Myocyte (in vitro differentiated cells): ENCODE measurements at places on chromosomes 3 and 15.

DNA sequence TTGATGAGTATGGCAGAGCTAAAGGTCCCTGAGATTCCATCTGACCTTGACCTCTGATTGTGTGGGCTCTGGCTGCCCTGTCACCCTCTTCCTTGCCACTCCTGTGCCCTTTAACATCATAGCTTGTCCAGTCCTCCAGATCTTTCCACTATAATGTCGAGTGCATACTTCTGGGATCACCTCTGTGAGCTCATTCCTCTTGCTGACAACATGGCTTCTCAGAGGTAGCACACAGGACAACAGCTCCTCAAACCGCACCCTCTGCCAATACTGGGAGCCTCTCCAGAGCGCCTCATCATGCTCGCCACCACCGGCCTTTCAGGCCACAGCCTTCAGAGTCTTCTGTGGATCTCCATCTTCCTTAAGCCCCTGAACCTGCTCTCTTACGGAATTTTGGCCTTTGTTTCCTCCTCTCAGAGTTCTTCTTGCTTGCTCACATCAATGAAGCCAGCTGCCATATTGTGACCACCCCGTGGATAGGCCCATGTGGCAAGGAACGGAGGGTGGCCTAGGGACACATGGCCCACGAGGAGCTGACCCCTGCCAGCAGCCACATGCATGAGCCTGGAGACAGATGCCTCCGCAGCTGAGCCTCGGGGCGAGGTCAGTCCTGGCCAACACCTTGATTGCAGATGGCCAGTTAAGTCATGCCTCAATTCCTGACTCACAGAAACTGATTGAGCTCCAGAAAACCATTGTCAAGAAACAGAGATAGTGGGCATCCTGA lies 31.1 kb downstream of the PLA2G4D start:
- no peak for DNase-seq

DNA sequence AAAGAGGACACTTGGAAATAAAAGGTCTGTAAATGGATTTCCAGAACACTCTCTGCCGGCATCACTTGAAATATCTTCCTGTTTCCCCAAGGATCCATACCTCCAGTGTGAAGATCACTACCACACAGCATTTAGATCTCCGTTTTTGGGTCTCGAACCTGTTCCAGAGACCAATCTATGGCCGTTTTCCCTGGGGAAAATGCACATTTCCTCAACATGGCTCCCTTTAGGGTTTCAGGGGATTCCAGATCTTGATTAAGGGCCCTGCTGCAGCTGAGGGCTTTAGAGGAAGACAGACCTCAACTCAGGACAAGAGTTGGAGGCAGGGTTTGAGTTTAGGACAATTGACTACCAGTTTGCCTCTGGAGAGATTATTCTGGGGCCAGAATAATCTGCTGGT lies 2.1 kb downstream of the CTSH start:
- DNase-seq, result no peak

DNA sequence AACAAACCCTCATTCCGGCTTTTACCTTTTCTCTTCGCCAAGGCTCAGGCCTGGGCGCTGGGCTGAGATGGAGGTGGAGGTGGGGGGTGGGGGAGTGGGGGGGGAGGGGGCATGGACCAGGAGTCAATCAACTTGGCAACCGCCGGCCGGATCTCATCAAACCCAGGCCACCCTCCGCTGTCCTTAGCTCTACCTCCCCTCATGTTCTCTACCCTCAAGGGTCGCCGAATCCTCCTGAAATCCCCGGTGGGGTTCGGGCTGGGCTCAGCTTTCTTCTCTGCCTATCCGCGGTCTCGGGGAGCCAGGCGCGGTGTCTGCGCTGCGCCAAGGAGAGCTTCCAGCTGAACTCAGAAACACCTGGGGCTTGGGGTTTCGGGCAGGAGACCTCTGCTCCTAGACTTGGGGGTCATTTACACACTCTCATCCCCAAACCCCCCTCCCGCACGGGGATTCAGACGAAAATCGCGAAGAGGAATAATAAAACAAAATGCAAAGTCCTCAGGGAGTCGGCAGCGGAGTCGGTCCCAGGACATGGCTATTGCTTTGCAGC lies 2.5 kb downstream of the ONECUT1 start:
- DNase-seq, result no peak

GRCh38 chr3:42529468-42529867 lies 27.0 kb downstream of the VIPR1 start:
- no peak for DNase-seq

DNA sequence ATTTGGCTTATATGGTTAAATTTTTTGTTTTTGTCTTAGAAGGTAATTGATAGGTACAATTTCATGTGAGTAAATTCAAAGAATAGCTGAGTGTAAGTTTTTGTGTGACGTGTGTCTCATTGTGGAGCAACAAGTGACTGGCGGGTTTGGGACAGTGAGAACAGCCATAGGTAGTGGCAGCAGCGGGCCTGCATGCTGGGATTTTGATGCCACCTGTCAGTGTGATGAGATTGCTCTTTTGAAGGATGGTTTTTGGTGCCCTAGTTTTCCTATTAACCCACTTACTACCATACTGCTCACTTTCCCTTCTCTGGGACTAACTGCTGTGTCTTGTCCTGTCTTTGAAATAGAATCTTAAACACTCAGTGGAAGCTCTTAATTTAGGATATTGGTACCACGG lies 522.6 kb downstream of the NAALADL2 start:
- no peak for DNase-seq

DNA sequence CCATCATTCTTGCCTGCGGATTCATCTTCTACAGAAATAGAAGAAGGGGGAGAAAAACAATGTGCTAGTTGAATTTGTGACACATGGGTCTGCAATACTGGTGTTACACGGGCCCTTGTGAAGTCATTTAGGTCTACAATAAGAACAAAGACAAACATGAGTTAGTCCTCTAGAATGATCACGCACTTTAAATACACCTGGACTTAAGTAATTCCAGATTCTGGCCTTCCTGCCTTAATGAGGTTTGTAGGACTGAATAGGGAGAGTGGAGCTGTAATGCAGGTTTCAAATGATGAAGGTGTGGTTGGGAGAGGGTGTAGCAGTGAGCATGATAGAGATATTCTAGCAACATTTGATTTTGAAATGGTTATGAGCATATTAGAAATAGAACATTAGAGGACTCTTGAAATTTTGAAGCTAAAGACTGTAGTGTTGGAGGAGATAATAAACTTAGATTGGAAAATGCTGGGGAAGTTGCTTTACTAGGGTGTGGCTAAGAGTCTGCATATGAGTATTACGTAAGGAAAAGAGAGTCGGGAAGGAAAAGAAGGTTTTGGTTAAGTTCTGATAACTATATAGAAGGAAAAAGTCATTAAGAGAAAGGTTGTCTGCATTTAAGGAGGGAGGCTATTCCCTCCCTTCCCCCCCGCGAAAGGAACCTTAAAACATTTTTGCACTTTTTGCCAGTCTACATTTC lies 606 bp downstream of the EIF2A start:
- DNase-seq, result no peak

- DNase-seq, result no peak
Measured at GRCh38 chr3:115666920-115667737, 43.8 kb downstream of the GAP43 start.

DNA sequence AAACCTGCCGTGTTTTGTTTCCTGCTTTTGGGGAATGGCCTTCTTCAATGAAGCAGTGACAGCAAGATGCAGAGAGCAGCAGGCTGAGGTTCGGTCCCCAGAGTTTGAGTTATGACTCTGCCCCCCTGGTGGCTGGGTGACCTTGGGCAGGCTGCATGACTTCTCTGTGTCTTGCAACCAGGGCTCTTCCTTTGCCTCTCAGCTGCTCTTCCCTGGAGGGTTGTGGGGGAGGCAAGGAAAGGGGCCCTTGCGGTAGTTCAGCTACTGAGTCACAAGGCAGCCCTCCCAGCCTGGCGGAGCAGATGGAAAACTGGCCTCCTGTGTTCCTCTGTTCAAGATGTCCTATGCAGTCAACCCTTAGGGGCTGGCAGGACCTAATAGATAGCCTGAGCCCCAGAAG lies 17.1 kb downstream of the CTXND1 start:
- DNase-seq, result peak; percentile 24

- DNase-seq, result peak; percentile 58
Measured at GRCh38 chr3:44019736-44020135, 221.9 kb upstream of the TOPAZ1 start.

GRCh38 chr3:10442151-10442795 lies 63.1 kb downstream of the ATP2B2 start:
- DNase-seq, result no peak

DNA sequence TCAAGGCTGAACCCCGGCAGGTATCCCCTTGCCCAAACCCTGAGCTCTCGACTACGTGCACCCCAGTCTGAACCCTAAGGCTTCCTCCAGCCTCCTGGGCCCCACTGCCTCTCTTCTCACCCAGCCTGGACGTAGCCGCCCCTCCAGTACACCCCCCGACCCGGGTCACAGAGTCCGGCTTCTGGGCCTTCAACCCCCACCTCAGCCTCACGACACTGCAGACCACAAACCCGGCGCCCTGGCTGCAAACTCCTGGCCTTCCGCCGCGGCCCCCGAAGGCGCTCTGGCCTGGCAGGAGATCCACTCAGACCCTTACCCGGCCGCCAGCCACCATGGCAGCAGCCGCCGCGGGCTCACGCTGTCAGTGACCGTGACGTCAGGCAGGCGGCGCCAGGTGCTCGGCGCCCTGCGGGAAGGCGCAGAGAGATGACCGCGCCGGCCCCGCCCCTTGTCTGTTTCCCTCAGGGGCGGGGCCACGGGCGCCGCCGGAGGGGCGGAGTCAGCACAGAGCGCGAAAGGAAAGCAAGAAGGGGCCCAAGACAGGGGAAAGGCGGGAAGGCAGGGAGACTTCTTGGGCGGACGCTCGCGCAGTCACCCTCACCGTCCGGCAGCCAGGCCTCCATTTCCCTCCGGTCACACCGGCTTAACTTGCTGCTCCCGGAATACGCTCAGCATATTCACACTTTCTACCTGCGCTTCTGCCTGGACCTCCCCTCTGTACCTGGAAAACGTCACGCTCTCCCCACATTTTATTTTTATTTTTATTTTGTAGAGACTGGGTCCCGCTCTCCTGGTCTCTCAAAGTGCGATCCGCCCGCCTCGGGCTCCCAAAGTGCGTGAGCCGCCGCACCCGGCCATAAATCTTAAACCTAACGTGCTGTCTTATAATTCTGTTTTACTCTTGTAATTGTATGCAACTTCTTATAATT lies at the start of gene RMDN3:
TSS of gene RMDN3 (minus strand) at position 372 of the 929 bp plus-strand sequence. CDS start 471 bp downstream, outside the sequence.
- peak; percentile 92 for DNase-seq
